DMS79 treated with DMSO at 0.1 percent for 48 hours (cell line): ENCODE measurements at places on chromosomes 16 and 17.

- DNase-seq: no peak
Observed at GRCh38 chr17:40453881-40454612, 10.8 kb downstream of the IGFBP4 start.

DNA sequence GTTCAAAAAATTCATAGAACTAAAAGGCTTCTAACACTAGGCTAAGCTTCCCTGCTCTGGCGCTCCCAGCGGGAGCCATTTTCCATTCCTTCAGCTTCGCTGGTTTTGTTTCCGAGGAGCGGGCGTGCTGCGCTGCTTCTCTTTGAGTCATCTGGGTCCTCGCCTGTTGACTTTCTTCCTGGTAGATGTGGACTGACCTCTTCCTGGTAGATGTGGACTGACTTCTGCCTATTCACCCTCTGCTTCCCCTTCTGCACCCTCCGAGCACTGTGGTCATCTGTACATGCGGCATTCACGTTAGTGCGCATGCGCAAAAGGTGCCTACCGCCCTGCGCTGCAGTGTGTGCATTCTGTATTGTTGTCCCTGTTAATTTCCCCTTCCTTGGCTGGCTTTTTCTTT lies 40.8 kb upstream of the SEC14L1 start:
- DNase-seq: no peak

- DNase-seq: no peak
Observed at GRCh38 chr17:19264681-19265080, 27.5 kb downstream of the EPN2 start.

DNA sequence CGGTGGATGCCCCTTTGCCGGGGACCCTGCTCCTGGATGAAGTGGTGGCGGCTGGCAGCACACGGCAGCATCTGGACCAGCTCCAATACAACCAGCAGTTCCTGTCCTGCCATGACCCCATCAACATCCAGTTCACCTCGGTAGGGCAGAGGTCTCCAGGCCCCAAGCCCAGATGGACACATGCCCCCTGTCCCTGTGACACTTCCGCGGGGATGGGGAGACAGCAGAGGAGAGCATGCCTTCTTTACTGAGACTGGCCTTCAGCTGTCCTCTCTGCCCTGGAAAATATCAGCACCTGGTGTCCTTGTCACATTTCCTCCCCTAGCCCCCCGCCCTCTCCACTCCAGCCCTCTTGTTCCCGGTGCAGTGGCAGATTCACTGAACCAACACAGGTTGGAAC lies 6.2 kb downstream of the CHAD start:
- no peak for DNase-seq

GRCh38 chr17:28030386-28030785 lies 12.1 kb upstream of the NLK start:
- peak; percentile 54 for DNase-seq

GRCh38 chr17:17159571-17159970 lies 46.6 kb downstream of the PLD6 start:
- DNase-seq: no peak

- no peak for DNase-seq
Observed at GRCh38 chr17:21199856-21200255, 14.1 kb downstream of the TMEM11 start.

GRCh38 chr17:7592422-7593021 lies 2.6 kb upstream of the SOX15 start:
- no peak for DNase-seq

- DNase-seq: no peak
Observed at GRCh38 chr17:65593855-65594845, 32.7 kb upstream of the AXIN2 start.

DNA sequence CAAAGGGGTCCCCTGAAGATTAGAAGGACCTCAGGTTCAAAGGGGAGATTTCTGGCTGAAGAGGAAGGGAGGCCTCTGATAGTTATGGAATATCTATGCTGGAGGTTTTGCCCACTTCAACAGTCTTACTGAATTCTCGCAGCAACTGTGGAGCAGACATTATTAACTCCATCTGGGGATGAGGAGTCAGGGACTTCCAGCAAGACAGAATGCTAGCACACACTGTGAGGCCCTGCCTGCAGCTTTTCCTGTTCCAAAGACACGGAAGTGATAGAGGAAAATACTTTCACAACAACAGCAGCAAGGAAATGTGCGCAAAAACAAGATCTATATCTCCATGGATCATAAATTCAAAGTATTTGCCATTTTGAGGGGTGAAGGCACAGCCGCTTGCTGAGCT lies 72.8 kb downstream of the RPH3AL start:
- no peak for DNase-seq

DNA sequence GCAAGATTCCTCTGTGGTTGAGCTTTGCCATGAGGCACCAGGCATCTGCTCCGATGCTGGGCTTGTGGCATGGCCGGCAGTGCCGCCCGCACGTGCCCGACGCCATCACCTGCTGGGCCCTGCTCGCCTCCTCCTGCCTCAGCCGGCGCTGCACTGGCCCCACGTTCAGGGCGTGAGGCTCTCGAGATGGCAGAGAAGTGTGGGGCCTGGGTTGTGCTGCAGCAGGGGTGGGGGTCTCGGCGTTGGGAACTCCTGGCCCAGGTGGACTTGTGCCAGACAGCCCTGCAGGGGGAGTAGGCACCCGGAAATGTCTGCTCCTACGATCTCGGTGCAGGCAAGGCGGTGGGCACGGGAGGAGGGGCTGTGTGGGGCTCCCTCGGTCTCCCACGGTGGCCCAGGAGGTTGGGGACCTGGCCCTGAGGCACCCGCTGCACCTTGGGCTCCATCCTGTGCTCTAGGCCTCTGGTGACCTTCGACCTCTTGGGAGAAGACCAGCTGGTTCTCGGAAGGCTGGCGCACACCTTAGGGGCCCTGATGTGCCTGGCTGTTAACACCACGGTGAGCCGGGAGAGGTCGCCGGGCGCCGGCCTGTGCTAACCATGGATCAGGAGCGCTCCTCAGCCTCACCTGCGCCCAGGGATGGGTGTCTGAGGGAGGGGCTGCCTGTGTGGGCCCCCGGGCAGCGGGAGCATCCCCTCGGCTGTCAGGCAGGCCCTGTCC lies 13.5 kb downstream of the TELO2 start:
- DNase-seq: no peak

DNA sequence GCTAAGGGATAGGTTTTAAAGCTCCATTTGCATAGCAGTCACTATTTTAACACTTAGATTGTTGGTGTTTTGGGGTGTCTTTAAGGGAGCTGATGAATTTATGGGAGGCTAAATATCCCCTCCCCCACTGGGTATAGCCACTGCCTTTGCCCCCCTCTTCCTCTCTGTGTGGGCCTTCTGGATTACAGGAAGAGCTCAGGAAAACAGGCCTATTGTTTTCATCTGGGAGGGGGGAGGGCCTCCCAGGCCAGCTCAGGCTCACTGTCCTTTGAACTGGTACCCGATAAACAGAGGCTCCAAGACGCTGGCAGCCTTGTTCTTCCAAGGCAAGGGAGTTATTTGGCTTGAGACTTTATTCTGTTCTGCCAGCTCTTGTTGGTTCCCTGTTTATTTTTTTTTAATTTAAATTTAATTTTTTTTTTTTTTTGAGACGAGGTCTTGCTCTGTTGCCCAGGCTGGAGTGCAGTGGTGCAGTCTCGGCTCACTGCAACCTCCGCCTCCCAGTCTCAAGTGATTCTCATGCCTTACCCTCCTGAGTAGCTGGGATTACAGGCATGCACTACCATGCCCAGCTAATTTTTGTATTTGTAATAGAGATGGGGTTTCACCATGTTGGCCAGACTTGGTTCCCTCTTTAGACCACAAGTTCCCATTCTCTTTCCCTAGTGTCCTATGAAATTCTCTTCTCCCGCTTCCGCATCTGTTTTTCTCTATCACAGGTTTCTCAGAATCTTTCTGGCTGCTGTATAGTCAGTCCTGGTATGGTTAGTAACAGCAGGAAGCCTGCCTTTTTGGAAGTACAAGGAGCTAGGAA lies 25.1 kb downstream of the MINK1 start:
- DNase-seq: no peak

DNA sequence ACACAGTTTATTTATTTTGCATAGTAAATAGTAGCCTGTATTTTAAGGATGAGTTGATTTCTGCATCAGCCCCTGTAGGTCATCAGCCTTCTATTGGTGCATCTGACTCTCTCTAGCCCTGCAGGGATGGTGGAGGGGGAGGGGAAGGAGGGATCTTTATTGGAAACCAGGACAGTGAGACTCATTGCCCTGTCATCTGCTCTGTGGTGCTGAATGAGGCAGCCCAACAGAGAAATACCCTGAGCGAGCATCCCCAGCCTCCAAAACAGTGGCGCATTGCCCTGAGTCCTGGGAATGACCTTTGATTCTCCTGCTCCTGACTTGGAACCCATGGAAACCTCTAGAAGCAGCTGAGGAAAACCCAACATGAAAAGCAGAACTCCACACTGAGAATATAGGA lies 45.5 kb upstream of the STH start:
- DNase-seq: no peak

GRCh38 chr17:5097101-5097834 lies 14.4 kb downstream of the ZNF232 start:
- DNase-seq: peak; percentile 82

DNA sequence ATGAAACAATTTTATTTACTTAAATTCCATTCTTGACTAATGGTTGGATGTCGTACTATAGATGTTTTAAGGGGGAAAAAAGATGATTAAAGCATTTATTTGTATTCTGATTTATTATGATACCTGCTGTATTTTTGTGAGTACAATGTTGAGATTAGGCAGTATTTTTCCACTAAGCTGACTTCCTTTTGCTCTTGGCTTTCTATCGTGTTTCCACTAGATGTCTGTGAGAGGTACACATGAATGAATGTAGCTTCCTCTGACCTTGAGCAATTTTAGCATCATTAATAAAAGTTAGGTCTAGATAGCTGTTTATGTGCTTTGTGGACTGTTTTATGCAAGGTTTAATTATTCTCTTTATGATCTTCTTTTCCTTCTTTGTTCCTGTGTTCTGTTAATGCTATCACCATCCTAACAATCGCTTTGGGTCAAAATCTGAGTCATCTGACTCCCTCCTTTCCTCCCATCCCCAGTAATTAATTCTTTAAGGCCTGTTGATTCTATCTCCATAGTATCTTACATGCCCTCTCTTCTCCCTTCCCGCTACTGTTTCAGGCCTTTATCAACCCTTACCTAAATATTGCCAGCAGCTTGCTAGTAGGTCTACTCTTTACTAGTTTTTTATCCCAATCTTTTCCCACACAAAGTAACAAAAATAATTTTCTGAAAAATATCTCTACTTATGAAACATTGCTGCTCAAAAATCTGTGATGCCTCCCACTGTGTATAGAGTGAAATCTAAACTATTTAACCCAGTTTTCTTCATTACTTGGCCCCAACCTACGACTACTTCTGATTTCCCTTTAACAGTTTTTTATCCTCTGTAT lies 76.0 kb downstream of the VMP1 start:
- no peak for DNase-seq

GRCh38 chr16:907842-908241 lies 62.9 kb downstream of the LMF1 start:
- no peak for DNase-seq

DNA sequence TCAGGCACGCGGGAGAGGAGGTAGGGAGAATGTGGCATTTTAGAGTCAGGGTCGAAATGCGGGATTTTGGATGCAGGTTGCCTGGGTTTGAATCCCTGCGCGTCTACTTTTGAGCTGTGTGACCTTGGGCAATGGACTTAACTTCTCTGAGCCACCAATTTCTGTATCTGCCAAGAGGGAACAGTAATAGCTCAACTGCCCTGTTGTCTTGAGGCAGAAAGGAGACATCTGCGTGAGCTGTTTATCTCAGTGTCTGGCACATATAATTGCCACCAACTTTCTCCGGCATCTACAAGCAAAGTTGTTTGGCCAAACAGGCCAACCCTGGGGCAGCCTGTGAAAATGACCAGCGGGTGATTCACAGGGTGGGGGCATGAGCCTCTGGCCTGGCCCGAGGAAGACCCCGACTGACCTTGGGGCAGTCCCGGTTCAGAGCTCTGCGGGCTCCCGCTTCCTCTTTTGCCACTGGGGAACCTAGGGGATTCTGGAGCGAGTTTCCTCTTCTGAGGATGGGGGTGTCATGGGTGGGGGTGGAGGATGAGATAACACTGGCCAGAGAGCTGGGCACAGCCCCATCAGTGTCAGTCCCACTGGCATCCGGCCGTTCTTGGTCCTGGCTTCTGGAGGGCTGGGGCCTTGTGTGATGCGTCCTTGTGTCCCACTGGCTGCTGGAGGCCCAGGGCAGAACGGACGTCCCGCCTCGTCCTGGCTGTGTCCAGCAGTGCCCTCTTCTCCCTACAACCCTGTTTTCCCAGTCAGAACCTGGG lies 1.3 kb downstream of the SNN start:
- DNase-seq: no peak

- DNase-seq: no peak
Observed at GRCh38 chr17:57906910-57907309, 48.3 kb downstream of the CUEDC1 start.

GRCh38 chr16:11102523-11102898 lies 153.5 kb downstream of the SOCS1 start:
- DNase-seq: no peak

DNA sequence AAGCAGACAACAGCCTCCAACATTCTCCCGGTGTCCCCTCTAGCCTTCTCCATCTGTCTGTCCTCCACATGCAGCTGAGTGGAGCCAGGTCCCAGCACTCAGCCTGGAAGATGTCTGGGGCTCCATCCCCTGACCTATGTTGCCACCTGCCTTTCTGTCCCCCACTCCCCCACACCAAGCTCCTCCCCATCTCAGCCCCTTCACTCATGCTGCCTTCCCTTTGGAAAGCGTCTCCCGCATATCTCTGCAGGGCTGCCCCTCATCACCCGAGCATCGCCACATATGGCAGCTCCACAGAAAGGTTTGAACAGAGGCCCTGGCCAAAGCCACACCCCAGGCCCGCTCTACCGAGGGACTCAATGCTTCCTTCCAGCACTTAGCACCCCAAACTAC lies 24.2 kb downstream of the NSMCE1 start:
- no peak for DNase-seq

- DNase-seq: peak; percentile 11
Observed at GRCh38 chr17:7042501-7043181, 1.3 kb downstream of the SLC16A11 start.

GRCh38 chr16:20249211-20249610 lies 78.1 kb downstream of the GP2 start:
- no peak for DNase-seq

- no peak for DNase-seq
Observed at GRCh38 chr16:81633147-81633619, 145.9 kb upstream of the PLCG2 start.

DNA sequence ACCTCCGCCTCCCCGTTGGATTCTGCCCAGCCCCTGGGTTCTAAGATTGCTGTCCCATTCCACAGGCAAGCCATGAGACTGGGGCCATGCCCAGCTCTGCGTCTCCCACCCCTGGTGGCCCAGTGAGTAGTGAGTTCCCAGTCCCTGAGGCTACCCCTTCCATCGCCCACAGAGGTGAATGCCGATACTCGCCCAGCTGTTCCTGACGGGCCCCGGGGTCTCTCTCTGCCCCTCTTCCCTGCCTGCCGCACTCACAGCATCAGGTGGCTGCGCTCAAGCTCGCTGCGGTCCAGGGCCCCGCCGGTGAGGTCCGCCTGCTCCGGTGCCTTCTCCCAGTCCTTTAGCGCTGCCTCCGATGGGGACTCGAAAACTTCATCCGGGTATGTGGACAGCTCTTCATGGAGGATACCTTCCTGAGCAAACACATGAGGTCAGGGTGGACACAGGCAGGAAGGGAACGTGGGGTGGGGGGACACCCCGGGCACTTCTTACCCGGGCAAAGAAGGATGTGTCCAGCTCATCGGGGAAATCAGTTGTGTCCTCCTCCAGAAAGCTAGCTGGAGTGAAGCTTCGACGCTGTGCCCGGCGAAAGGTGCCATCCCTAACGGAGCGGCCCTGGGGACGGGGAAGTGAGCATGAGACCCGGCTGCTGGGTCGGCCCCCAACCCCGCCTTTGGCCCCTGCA lies 8.8 kb downstream of the SNRNP25 start:
- DNase-seq: no peak
